ENCODE measurements at places on chromosomes 4 and X. TPM values are rescaled to one million over a fixed set of nuclear protein-coding genes. Genes with fewer than 3 reads are reported as not detected.

DNA sequence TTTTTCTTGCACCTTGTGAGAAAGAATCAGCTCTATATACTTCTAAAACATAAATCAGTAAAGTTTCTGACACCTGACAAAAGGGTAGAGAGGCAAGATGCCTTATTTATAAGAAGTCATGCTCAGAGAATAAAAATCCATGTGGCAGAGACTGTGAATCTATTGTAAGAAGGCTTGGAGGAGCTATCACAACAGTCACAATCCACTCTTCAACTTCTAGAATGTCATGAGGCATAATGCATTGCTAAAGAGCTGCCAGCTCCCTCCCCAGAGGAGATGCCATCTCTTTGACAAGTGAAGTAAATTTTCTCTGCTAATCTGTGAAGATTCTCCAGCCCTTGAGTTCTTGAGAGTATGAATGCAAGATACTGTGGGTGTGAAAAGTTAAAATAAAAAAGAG lies 971.2 kb upstream of the IGFBP7 start:
- no peak overlapping the region for H3K4me3 ChIP-seq
- H3K27ac ChIP-seq = no peak overlapping the region
- H3K36me3 ChIP-seq = peaks cover 3% of the 10 kb centered on the region
- no peaks in the 10 kb centered on the region for H3K27me3 ChIP-seq

DNA sequence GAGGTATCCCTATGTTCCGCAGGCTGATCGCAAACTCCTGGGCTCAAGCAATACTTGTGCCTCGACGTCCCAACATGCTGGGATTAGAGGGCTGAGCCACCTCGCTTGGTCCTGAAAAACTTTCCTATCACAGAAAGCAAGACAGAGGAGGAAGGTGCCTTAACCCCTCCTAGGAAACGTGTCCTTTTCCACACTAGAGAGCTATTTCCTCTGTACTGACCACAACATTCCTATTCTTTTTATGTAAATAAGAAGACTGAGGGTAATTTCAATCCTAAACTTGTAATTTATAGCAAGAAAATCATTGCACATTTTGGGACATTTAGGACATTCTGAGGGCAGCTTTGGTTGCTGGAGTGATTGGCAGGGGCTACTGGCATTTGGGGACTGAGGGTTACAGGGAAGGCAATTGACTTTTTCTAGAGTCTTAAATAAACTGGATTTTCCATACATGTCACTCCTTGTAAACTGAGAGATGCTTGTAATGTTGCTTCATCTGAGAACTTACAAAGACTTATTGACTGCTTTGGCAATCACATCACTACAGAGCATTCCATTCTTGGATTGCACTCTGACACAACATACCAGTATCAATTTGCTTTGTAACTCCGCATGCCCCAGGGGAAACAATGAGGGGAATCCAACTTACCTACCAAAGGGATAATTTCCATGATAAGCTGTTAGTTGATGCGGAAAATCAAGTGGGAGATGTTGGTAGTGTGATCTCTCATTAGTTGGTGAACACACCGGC lies 15.6 kb downstream of the XAGE3 start:
- no peak overlapping the region for H3K4me3 ChIP-seq
- H3K36me3 ChIP-seq = no peaks in the 10 kb centered on the region
- no peaks in the 10 kb centered on the region for H3K27me3 ChIP-seq

MSL3 gene
- 41.0 TPM for polyA plus RNA-seq

MAGED4B gene
- not detected for polyA plus RNA-seq

DNA sequence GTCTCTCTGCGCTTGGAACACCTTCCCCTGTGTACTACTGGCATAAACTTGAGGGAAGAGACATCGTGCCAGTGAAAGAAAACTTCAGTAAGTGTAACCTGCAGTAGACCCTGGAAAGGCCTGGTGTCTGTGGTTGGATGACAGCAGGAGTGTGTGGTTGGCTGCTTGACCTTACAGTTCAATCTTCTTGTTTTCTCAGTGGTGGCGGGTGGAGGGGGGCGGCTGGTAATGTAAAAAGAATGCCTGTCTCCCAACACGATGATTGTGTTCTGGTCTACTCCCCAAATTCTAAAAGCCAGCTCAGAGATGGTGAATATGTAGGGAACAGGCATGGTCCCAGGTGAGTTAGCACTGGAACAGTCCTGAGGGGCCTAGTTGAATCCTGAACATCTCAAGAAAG lies 18.6 kb downstream of the PSMD10 start:
- H3K27ac ChIP-seq = no peak overlapping the region
- peaks cover 3% of the 10 kb centered on the region for H3K27me3 ChIP-seq
- no peaks in the 10 kb centered on the region for H3K4me1 ChIP-seq
- H3K4me3 ChIP-seq = no peak overlapping the region

SERTM2 gene
- not detected for polyA plus RNA-seq

Measured in immature natural killer cell (primary cell).